ENCODE measurements at places on chromosomes 5 and 9.

GRCh38 chr5:21195145-21195544 lies 1207.1 kb upstream of the CDH18 start:
- no peak for DNase-seq

GRCh38 chr5:53008751-53009150 lies 19.6 kb downstream of the ITGA2 start:
- DNase-seq: no peak

- no peak for DNase-seq
Observed at GRCh38 chr9:530681-531080, 310.8 kb upstream of the DMRT1 start.

GRCh38 chr5:132136906-132137305 lies 63.3 kb downstream of the CSF2 start:
- DNase-seq: no peak

DNA sequence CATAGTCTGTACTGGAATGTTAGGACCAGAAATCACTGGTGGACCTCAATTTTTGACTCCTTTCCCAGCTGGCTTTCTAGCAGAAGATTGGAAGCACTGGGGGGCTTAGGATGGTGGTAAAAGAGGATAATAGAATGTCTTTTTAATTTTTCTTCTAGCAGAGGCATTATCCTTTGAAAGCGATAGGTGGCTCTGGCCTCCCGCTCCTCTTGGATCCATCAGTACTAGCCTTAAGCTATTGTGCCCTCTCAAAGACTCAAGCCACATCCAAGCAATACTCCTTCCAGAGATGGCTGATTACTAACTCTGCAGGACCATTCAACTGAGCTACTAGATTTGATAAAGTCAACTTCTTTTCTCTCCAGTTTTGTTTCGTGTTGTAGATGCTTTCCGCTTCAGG lies 610.6 kb downstream of the CDH12 start:
- no peak for DNase-seq

- DNase-seq: peak; percentile 83
Observed at GRCh38 chr9:95508968-95509850, 7.6 kb downstream of the PTCH1 start.

- DNase-seq: no peak
Observed at GRCh38 chr5:40981420-40981819, 72.1 kb downstream of the C7 start.

GRCh38 chr9:134425812-134426211 lies 99.6 kb downstream of the RXRA start:
- DNase-seq: no peak

DNA sequence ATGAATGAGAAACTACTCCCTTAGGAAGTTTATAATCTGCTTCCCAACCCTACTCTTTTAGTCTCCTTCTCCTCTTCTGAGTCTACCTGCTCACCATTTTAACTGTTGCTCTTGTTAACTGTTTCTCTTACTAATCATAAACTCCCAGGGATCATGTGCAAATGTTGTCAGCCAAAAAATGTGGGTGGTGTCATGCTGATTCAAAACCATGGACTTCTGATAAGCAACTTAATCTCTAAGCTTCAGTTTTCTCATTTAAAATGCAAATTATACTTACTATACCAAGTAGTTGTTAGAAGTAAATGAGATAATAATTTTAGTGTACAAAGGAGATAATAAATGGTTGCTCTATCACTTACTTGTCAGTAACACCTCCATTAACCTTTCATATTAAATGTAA lies 45.9 kb upstream of the TLX3 start:
- DNase-seq: no peak

DNA sequence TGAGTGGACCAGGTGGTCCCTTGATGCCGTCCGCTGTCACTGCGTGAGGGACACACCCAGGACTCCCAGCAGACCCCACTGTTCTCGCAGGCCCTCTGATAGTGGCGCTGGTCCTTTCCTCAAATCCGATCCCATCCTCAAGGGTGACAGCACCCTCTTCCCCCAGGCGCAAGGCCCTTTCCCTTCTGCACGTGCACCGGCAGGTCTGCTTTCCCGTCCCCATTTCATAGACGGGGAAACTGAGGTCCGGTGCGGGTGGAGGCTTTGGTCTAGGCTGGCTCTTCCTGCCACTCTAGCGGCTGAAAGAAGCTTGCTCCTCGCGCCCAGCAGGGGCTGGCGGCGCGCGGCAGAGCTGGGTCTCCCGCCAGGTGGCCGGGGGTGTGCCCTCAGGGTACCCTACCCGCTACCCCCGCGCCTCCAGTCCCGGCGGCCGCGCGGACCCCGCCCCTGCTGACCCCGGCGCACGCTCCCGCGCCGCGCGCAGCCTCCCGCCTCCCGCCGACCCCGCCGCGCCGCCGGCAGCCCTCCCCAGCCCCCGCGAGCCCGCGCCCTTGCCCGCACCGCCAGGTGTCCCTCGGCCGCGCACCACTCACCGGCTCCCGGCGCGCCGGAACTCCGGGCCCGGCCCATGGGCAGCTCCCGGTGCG lies 453 bp downstream of the RASGEF1C start:
- DNase-seq: no peak

DNA sequence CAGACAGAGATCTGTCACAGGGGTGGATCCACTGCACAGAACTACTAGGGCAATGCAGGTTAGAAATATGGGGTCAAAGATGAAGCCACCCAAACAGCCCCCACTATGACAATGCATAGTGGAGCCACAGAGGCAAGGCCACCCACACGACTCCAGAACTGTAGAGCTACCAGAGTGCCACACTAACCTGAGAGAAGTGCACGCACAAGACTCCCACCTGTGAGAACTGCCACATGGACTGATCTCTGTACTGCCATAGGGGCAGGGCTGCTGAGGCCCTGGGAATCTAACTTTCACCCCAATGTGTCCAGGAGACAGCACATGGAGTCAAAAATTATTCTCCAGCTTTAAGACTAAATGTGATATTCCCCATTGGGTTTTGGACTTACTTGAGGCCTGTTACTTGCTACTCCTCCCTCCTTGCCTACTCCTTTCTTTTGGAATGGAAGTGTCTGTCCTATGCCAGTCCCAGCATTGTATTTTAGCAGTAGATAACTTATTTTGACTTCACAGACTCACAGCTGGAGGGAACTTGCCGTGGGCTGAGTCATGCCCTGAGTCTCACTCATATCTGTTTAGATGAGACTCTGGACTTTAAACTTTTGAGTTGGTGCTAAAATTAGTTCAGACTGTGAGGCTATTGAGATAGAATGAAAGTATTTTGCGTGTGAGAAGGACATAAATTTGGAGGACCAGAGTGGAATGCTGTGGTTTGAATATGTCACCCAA lies 853.3 kb downstream of the MAT2B start:
- DNase-seq: no peak

DNA sequence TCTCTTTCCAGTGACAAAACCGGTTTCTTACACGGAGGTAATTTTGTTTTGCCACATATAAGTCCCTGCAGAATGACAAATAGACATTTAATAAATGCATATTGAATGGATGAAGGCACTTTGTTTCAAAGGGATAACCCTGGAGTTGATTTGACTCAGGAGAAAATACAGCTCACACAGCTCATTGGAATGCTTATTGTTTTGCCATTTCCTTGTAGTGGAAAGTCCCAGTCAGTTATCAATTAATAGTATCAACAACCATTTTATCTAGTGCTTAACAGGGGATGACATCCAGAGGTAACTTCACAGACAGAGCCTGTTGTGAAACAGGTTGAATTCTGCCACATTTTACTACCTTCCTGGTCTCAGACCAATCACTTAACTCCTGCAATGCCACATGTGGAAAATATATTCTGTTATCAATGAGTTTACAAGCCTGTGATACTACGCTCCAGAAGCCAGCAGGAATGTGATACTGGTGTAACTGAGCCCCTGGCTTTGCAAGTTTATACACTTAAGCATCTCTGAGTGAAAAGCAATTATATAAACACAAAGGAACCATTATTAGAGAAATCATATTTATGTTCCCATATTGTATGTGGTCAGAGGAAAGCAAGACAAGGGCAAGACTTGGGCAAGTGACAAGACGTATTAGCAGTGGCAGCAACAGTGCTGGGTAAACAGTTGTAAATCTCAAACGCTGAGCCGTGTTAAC lies 123.1 kb upstream of the ANKRD55 start:
- DNase-seq: no peak

GRCh38 chr5:78467752-78468357 lies 107.4 kb downstream of the SCAMP1 start:
- DNase-seq: no peak

DNA sequence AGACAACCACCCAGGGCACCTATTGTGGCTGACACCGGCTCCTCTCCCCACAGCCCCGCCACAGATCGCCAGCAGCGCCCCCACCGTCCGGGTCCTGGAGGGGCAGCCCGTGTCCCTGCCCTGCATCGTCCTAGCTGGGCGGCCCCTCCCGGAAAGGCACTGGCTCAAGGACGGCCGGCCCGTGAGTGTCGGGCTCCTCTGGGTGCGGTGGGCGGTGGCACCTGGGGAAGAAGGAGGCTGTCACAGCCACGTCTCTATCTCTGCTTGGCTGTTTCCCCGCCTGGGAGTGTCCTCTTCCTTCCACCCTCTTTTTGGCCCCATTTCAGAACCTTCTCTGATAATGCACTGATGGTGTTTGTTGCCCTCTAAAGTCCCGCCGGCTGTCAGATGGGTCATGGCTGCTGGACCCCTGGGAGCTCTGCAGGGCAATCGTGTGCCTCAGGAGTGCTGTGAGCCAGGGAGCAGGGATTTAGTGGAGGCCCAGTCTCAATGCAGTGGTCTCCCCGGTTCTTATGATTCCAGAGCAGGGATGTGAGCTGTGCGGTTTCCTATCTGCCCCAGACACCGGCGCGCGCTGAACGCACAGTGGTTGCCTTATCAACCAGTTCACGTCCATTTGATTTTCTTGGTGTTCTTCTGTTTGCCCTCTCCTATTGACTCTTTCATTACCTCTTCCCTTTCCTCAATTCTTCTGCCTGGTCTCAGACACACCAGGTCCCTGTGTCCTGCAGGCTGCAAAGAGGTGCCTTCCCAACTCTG lies 55.3 kb downstream of the HMCN2 start:
- DNase-seq: no peak

DNA sequence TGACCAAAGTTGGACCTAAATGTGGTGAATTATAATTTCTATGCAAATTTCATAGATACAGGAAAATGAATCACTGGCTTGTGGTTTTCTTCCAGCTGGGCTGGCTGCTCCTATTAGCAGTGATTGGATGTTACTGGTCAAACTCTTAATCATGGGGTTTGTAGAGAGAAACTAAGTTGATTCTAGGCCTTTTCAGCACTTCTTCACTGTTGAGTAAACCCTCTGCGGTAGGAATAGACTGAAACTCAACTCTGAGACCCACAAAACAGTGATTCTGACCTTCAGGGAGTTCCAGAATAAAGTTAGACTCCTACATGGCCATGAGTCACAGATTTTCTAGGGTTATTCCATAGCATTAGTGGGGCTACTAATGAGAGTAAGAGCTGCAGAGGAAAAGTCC lies 47.9 kb upstream of the FKTN start:
- no peak for DNase-seq

DNA sequence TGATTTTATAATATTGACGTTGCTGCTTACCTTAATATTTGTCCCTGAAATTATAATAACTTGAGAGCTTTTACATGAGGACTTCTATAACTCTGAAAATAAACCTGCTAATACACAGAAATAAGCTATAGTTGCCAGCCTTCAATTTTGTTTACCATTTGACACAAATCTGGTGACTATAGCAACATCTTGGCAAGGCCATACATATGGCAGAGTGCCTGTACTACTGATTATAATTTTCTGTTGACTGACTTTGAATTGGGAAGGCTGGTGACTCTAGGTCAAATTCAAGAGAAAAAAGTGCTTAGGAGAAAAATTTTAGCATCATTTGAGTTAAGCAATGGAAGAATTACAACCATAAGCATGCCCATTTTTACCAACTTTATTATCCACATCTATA lies 581.4 kb upstream of the PTPRD start:
- no peak for DNase-seq

DNA sequence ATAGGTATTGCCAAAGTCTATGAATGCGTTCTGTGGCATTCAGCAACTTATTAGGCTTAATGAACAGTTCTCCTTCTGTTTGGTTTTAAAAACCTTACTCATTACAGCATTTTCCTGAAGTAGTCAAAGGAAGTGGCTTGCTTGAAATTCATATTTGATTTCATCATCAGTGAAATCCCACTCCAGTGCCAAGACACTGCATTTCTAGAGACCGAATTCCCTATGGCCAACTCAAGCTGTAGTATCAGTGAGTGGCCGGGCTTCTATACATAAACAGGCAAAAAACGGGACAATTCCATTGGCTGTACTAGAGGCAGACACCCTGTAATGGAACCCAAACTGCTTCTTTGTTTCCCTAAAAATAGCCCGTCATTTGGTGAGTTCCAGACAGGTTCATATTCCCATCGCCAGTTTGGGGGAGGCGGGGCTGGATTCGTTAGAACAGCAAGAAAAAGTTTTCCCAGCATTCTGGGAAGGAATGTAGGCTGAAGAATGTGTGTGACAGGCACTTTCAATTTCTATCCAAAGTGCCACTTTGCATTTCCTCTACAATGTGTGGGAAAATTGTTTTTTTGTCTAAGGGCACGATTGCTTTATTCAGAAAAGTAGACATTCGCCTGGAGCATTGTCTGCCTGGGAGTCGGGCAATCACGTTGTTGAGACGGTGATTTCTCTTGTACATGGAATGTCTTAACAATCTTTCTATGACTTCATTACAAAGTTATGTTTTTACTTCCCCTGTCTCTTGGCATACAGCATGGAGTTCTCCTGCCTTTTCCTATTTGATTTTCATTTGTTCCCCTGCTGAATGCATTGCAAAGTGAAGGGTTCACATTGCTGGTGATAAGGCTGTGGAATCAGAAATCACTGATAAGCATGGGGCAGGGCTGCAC lies 141.8 kb upstream of the MAST4 start:
- DNase-seq: no peak

DNA sequence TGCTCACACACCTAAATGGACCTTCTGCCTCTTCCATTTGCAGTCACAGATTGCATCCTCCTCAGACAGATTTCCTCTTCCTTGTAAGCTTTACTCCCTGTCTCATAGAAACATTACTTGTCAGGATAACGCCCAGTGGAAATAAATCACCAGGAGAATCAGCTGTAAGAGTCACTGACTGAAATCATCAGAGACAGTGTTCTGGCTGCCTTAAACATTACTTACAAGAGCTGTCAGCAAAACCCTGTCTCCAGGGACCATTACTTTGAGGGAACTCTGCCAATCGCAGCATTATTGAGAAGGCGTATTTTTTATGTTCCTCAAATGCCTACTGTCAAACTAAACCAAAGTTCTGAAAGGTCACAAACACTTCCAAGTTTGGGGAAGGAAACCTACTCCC lies 5.9 kb downstream of the DPYSL3 start:
- no peak for DNase-seq

DNA sequence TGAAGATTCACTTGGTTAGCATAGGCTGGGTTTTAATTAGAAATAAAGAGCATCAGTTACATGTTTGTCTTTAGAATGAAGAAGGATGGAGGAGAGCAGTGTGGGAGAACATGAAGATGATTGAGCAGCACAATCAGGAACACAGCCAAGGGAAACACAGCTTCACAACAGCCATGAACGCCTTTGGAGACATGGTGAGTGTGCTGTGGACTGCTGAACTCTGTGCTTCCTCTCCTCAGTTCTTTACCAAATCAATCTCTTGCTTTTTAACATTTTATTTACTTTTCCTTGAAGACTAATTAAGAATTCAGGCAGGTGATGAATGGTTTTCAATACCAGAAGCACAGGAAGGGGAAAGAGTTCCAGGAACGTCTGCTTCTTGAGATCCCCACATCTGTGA lies 38.2 kb upstream of the SPATA31E1 start:
- DNase-seq: no peak
